NCI-H1930 (cell line): ENCODE measurements at places on chromosomes 2 and 18.

DNA sequence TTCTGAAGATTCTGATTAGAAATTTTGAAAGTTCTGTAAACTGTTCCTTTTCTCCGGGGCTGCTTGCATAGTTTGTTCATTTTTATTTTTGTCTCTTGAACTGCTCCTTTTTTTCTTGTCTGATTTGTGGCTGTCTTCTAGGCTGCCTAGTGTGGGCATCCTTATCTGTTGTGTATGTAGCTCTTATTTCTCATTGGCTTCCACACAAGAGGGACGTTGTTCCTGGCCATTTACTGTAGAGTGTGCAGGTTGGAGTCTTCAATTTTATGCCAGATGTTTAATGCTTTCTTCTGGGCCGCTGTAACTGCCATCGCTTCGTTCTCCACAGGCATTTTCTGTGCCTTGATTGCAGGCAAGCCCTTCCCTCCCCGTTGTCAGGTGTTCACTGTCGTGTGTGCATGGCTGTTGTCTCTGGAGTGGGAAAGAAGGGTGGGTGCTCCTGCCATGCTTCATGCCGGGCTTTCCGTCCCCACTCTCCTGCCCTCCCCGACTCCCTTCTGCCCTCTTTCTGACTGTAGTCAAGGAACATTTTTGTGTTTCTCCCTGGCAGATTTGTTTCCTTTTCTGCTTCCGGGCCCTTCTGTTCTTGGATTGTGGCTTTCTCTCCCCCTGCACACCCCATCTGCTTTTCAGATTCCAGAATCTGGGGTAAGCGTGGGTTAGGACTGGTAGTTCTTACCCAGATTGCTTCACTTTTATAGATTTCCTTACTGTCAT lies 15.5 kb downstream of the CEP192 start:
- DNase-seq = no peak

GRCh38 chr2:171345971-171346722 lies 87.6 kb downstream of the METTL8 start:
- no peak for DNase-seq

- no peak for DNase-seq
Observed at GRCh38 chr2:147862859-147863516, 18.2 kb downstream of the ACVR2A start.

DNA sequence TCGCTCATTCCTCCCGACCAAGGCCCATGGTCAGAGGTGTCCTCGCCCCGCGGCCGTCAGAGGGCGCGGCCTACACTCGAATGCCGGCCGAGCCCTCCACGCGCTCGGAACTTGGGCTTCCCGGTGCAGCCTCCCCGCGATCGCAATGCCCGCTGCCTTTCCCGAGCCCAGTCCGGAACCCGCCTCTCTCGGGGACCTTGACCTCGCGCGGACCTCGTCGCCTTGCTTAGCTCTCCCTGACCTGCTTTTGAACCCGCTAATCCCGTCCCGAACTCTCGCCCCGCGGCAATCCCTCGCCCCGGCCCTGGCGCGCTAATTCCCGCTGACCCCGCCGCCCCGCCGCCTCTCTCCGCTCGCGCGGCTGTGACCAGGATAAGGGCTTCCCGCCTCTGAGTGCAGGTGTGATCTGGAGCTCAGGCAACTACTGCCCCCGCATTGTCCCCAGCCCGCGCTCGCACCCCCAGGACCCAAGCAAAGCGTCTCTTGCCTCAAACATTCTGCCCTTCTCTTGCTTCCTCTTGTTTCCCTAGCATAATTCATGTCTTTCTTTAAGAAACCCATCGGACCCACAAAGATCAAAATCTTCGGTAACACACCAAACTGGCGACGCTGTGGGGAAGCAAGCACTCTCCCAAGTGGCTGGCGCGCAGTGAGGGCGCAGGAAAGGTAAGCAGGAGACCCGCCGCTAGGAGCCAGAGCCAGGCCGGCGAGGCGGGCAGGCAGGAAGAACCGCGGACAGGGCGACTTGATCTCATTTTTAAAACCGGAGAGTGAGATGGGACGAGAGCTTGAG lies 46.6 kb upstream of the ATP6V1B1 start:
- no peak for DNase-seq

DNA sequence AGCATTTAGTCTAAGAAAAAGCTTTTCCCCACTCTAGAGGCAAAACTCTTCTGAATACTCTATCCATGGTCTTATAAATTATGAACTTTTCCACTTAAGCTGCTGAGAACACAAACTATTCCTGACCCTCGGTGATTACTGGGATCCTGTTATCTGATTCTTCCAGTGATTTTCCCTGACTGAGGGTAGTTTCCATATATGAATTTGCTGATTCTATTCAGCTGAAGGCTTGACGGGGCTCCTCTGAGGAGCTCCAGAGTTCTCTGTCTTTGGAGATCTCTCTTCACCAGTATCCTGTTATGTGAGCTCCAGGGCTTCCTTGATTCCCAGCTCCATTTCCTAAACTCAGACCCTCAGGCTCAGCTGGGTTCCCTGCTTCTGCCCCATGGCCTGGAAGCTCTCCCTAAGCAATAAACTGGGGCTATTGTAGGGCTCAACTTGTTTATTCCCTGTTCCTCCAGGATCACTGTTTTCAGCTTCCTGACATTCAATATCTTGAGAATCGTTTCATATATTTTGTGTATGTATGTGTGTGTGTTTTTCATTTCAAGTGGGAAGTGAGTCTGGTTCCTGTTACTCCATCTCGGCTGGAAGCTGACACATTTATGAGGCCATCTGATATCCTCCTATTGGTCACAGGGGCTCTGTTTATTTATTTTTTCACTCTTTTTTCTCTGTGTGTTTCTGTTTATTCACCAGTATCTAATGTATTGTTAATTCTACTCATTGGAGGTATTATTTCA lies 78.2 kb downstream of the ARHGAP28 start:
- no peak for DNase-seq

- no peak for DNase-seq
Observed at GRCh38 chr18:38525039-38525438, 959.4 kb upstream of the CELF4 start.

- no peak for DNase-seq
Observed at GRCh38 chr2:173997753-173998152, 32.6 kb upstream of the SP3 start.

GRCh38 chr2:71700041-71700657 lies 246.8 kb downstream of the DYSF start:
- no peak for DNase-seq

- DNase-seq = no peak
Observed at GRCh38 chr2:76759634-76760366, 762.4 kb downstream of the LRRTM4 start.

GRCh38 chr18:62372156-62372555 lies 47.0 kb downstream of the TNFRSF11A start:
- peak; percentile 11 for DNase-seq

- no peak for DNase-seq
Observed at GRCh38 chr2:138423198-138423597, 78.4 kb upstream of the SPOPL start.

DNA sequence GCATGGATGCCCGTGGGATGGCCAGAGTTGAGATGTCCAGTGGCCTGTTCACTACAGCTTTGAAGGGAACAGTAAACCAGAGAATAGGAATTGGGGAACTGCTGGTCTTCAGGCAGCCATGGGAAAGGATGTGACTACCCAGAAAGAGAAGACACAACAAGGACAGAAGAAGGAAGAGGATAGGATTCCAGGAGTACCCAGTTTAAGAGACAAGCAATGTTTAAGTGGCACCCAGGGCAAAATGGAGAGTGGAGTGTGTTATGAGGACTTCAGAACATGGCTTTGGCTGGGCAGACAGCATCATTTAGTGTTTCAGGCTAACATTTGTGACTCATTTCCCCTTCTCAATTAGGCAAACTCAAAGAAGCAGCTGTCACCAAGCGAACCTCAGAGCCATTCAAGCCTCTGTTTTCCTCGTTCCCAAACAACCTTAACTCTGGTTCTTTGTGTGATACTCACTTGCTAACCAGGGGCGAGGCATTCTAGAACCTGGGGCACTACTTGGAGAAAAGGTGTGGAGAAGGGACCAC lies 4.0 kb upstream of the FAM124B start:
- no peak for DNase-seq

DNA sequence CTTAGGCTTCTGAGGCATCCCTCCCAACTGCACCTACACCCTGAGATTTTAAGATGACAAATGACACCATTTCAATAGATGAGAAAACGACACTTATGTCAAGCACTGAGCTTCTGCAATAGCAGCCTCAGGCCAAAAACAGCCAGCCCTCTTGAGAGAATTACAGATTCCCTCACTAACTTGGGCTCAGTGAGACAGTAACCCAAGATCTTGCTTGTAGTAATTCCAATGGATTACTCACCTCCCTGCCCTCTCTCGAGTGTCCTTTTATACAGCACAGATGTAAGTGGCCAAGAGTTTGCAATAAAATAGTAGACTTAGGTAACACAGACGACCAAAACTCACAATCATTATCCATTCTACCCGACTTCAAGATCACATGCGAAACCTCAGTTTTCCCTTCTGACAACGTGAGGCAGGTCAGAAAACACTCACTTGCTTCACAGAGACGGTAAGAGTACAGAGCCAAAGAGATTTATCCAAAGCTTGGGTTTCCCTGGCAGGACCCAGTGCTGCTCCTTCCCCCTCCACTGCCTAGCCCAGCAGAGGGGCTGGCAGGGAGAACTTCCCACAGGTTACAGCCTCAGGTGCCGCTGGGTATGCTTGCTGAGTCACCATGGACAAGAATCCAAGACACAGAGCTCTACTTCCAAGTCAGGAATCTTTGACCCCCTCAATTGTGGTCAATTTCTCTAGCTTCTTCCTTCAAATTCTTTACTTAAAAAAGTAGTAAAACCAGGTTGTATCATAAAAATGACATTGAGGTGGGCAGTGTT lies 181.4 kb downstream of the MYO5B start:
- DNase-seq = no peak

GRCh38 chr2:85663594-85664565 lies 4.1 kb downstream of the SFTPB start:
- DNase-seq = no peak

GRCh38 chr2:206160807-206161179 lies 1.1 kb downstream of the EEF1B2 start:
- no peak for DNase-seq

DNA sequence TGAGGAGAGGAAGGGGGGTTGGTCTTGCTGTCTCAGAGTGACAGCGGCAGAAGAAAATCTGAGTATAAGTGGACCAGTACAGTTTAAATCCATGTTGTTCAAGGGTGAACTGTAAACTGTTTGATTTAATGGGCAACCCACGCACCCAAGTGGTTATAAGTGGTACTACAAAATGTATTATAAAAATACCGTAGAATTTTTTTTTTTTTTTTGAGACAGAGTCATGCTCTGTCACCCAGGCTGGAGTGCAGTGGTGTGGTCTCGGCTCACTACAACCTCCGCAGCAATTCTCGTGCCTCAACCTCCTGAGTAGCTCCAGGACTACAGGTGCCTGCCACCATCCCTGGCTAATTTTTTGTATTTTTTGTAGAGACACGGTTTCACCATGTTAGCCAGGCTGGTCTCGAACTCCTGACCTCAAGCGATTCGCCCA lies 2.1 kb upstream of the CHCHD5 start:
- peak; percentile 29 for DNase-seq

- no peak for DNase-seq
Observed at GRCh38 chr2:1366546-1367134, 46.6 kb upstream of the TPO start.

- no peak for DNase-seq
Observed at GRCh38 chr2:203993560-203993959, 57.0 kb downstream of the ICOS start.

DNA sequence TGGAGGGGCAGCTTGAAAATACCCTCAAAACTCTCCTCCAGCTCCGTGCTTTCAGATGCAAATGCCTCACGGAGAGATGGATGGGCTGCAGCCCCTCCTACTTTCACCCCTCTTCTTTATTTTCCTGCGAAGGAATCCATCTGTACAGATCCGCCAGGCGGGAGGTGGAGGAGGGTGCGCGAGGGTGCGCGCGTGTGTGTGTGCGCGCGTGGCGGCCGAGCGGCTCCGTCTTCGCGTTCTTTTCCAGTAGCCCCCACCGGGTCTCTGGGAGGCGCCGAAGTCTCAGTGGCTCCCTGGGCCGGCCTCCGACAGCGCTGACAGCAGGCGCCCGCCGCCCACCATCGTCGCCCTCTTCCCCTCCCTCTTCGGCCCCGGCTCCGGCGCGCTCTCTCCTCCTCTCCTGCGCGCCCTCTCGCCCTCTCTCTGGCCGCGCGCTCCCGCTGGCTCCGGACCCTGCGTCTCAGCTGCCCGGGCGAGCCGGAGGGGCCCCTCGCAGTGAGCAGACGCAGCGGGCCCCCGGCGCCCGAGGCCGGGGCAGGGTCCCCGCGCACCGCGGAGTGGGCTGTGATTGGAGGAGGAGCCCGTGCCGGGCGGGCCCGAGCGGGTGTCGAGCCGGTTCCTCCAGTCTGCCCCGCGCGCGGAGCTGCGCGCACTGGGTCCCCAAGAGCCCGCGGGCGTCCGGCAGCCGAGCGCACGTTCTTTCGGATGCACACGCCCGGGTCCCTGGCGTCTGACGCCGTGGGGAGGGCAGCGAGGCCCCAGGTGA lies at the start of gene CDH7:
Gene CDH7 (plus strand): TSS at position 624 of the 766 bp plus-strand sequence. CDS start 11,831 bp downstream, outside the sequence.
- peak; percentile 14 for DNase-seq

- DNase-seq = no peak
Observed at GRCh38 chr18:71105078-71105819, 816.4 kb downstream of the SOCS6 start.

- DNase-seq = no peak
Observed at GRCh38 chr2:75582840-75583239, 22.1 kb upstream of the EVA1A start.

- DNase-seq = no peak
Observed at GRCh38 chr2:33791625-33792024, 192.5 kb upstream of the FAM98A start.

GRCh38 chr18:9684881-9685614 lies 23.1 kb upstream of the RAB31 start:
- DNase-seq = no peak

DNA sequence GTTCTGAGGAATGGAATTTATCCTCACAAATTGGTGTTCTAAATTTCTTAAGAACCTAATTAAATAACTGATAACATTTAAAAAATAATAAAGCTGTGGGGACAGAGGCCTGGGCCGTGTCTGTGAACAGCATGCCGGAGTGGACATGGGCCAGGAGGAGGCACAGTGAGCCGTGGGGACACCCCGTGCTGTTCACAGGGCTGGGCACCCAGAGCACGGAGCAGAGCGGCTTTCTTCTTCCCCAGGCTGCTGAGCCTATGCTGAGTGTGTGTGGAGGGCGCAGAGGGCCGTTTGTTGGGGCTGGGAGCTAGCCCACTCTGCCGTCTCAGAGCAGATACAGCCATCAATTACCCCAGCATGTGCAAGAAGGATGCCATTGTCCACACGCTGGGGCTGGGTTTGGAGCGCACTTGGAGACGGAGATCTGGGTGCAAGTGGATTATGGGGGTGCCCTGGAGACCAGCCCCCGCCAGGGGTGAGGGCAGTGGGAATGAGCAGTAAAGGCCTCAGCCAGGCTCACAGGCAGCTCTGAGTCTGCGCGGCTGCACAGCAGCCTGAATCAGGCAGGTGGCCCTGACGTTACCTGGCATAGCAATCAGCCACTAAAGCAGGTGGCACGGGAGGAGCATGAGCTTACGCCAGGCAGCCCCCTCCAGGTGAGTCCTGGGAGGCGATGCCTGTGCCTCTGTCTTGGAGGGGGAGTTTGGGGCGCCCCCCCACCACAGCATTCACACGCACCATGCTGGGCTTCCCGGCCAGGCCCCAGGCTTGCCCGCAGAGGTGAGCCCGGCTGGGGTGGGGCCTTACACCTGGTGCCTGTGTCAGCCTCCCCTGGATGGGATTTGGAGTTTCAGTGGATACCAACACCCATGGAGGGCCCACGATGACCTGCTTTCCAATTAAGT lies 52.1 kb upstream of the SLC66A3 start:
- DNase-seq = no peak
